ENCODE measurements at places on chromosomes 7 and 10.

DNA sequence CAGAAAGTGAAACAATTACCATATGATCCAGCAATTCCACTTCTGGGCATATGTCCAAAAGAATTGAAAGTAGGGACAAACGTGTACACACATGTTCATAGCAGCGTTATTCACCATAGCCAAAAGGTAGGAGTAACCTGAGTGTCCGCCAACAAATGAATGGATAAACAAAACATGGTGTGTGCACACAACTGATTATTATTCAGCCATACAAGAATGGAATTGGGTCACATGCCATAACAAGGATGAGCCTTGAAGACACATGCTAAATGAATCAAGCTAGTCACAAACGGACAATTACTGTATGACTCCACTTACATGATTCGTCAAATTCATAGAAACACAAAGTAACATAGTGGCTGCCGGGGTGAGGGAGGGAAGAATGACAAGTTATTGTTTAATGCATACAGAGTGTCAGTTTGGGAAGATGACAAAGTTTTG lies 4.1 kb upstream of the OIT3 start:
- DNase-seq: no peak

DNA sequence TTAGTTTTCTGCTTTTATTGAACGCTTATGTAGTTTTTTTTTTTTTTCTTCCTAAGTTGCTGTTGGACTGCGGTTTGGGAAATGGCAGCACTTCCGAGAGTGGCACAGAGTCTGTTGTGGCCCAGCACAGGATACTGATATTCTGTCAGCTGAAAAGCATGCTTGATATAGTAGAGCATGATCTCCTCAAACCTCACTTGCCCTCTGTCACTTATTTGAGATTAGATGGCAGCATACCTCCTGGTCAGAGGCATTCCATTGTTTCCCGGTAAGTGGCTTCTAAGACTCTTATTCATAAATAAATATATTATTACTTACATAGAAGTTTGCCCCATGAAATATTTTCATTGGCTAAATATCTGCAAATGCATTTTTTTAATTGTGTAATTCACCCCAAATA lies 101.1 kb downstream of the BTAF1 start:
- no peak for DNase-seq

DNA sequence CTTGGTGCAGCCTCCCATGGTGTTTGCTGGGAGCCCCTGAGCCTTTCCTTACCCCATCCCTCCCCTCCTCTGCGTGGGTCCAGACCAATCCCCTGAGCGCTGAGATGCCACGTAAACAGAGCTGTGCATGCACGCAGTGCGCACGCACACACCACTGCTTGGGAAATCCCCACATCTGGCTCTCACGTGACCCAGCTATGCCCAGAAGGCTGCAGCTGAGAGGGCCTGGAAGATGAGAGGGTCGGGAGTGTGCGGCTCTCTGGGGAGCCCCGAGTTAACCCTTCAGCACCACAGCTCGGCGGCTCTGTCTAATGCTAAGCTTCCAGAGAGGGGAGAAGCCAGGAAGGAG lies 177.2 kb downstream of the SH3PXD2A start:
- no peak for DNase-seq

GRCh38 chr7:36545291-36545690 lies 155.6 kb downstream of the ANLN start:
- no peak for DNase-seq

GRCh38 chr10:63666836-63667383 lies 145.7 kb downstream of the REEP3 start:
- no peak for DNase-seq

DNA sequence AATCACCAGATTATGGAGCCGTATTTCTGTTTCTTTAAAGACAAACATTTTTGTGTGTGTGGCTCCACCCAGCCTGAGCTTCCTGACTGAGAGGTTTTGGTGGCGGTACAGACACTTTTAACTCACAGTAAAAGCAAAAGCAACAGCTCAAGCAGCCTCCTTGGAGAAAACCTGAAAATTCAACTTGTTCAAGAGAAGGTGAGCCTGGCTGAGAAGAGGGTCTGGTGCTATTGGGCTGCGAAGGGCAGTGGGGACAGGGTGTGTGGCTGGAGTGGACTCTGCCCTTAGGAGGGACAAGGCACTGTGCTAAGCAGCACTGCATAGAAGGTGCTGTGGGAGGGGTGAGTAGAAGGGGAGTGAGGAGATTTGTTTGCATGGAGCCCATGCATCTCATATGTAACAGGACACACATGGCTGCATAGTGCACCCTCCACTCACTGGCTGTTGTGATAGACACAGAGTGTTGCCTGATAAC lies at the start of gene GIMAP7:
Gene GIMAP7 (plus strand): TSS at position 125 of the 475 bp plus-strand sequence. CDS start 5,103 bp downstream, outside the sequence.
- no peak for DNase-seq

DNA sequence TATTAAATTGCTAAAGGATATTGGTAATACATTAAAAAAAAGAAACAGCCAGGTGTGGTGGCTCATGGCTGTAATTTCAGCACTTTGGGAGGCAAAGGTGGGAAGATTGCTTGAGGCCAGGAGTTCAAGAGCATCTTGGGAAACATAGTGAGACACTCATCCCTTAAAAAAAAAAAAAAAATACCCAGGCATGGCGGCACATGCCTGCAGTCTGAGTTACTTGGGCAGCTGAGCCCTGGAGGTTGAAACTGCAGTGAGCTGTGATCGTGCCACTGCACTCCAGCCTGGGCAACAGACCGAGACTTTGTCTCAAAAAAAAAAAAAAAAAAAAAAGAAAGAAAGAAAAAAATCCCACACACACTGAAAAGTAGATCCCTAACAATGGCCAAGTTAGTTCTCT lies 59.7 kb downstream of the MACC1 start:
- DNase-seq: no peak

GRCh38 chr7:28311670-28312069 lies 100.6 kb upstream of the CREB5 start:
- DNase-seq: no peak

GRCh38 chr7:29839302-29839701 lies 33.0 kb downstream of the WIPF3 start:
- no peak for DNase-seq

GRCh38 chr7:128974241-128974934 lies 36.7 kb downstream of the IRF5 start:
- DNase-seq: no peak

All from HuH-7.5 (cell line).